ENCODE measurements at places on chromosomes 12 and 14.

DNA sequence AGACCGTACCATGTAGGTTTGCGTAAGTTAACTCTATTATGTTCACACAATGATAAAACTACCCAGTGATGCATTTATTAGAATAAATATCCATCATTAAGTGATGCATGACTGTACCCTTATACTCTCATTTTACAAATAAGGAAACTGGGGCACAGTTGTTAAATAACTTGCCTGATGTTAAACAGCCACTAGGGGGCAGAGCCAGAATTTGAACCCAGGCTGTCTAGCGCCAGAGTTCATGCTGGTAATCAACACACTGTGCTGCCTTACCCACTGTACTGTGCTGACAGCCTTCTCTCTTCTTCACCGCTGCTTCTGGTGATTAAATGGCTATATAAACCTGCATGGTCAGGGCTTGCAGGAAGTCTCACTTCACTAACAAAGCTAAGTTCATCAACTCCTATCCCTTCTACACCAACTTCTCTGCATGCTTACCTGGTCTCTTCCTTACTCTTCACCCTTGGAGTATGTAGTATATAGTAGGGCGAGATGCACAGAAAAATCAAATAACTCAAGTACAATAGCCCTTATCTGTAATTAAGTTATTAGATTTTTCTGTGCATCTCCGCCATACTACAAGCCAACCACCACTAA is 43.6 kb upstream of the APPL2 start:
- no peak for DNase-seq

- DNase-seq: no peak
These were observed 7.2 kb downstream of the CPNE8 start for GRCh38 chr12:38898001-38898684.

GRCh38 chr12:130418251-130418650 is 80.6 kb downstream of the PIWIL1 start:
- no peak for DNase-seq

- no peak for DNase-seq
These were observed 128.4 kb downstream of the RBM19 start for GRCh38 chr12:113837528-113838296.

GRCh38 chr12:19761463-19761862 is 322.2 kb downstream of the AEBP2 start:
- no peak for DNase-seq

Measured in NCI-H187 treated with DMSO at 0.1 percent for 48 hours (cell line).